Activated CD4-positive, alpha-beta T cell treated with anti-CD3 and anti-CD28 coated beads, Interleukin-2, amount 50 U/mL, for 16 hours (primary cell): ENCODE measurements at places on chromosomes 6 and 20.

DNA sequence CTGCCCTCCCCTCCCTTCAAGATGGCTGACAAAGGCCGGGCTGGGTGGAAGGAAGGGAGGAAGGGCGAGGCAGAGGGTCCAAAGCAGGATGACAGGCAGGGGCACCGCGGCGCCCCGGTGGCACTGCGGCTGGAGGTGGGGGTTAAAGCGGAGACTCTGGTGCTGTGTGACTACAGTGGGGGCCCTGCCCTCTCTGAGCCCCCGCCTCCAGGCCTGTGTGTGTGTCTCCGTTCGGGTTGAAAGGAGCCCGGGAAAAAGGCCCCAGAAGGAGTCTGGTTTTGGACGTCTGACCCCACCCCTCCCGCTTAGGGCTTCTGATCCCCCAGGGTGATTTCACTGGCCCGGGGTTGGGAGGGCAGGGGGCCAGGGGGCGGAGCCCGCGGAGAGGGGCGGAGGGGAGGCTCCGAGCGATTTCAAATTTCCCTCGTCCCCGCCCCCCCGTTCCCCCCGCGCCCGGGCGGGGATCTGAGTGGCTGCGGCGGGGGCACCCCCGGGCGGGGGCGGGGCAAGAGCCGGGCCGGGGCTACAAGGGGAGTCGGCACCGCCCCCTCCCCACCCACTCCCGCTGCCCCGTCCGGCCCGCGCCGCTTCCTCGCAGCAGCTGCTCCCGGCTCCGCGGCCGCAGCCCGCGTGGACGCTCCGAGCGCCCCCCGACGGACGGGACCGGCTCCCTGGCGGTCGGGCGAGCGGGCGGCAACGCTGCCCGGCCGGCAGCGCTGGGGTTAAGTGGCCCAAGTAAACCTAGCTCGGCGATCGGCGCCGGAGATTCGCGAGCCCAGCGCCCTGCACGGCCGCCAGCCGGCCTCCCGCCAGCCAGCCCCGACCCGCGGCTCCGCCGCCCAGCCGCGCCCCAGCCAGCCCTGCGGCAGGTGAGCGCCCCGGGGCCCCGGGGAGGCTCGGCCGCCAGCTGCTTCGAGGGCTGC, at the start of gene DNMT3B:
DNMT3B (plus strand) TSS at position 555 of the 923 bp plus-strand sequence. CDS start 17,939 bp downstream, outside the sequence.
- DNase-seq = peak; percentile 58

DNA sequence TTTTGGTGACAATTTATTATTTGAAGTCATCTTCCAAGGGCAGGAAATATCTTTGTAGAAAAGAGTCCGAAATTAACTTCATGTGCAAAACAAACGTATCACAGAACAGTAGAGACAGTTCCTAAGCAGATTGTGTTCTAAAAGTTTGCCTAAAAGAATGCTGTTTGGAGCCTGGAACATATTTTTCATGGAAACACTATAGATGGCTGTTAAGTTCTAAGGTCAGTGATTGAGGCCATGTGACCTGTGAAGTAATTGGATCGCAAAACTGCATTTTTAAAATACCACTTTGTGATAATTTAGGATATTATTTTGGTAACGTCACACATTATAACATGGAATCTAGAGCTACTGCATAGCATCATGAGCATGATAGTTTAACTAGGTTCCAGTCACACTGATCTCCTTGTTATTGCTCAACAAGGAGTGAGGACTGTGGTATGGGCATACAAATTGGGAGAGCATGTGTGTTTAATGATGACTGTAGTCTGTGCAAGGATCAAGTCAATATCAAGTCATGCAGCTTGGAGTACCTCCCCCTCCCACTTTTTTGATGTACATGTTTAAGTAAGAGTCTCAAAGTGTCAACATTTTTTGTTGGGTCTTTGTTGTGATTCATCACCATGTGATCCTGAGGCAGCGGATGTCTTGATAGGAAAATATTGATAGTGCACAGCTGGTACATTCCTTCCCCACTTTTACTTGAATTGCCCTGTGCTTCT, 609.3 kb upstream of the CITED2 start:
- no peak for DNase-seq

- peak; percentile 22 for DNase-seq
These were observed 99.2 kb downstream of the MCHR2 start for GRCh38 chr6:99894815-99895214.

- DNase-seq = no peak
These were observed 17.7 kb upstream of the THBS2 start for GRCh38 chr6:169271158-169271876.

DNA sequence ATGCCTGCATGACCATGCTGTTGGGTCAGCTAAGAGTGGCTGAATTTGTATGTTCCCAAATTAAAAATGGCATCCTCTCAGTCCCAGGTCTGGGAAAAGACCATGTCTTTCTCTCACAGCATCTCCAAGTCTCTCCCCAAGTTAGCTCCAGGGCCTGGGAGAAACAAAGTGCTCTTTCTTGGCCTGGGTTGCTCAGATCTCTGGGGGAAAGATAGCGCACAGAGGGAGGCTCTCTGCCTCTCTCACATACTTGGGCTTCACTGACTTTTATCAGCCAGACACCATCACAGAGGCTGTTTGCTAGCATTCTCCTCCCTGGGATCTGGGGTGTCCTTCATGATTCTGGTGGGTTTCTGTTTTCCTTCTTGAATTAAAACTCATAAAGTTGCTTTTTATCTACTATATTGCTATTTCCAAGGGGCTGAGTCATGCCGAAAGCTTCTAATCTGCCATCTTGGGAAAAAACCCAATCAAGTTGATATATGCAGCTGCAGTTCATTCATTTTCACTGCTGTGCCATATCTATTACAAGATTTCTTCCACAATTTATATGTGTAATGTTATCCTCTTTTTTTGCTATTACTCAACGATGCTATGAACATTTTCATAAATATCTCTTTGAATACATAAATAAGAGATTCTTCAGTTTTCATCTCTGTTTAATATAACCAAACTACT, 190.2 kb downstream of the MOXD1 start:
- DNase-seq = no peak

DNA sequence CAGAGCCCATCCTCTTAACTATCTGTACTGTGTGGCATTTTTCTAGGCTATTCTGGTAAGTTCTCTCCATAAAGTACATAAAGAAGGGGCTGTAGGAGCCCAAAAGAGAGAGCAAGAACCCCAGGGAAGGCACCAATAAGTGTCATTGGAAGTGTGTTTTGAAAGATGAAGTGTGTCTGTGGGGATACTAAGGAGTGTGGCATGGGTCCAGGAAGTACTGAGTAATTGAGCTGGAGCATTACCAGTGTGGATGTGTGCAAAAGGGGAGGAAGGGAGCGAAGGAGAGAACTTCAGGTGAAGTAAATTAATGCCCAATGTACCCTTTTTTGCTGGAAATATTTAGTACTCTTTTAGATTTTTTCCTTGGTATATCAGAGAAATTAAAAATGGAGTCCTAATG, 63.9 kb downstream of the KCNS1 start:
- no peak for DNase-seq

DNA sequence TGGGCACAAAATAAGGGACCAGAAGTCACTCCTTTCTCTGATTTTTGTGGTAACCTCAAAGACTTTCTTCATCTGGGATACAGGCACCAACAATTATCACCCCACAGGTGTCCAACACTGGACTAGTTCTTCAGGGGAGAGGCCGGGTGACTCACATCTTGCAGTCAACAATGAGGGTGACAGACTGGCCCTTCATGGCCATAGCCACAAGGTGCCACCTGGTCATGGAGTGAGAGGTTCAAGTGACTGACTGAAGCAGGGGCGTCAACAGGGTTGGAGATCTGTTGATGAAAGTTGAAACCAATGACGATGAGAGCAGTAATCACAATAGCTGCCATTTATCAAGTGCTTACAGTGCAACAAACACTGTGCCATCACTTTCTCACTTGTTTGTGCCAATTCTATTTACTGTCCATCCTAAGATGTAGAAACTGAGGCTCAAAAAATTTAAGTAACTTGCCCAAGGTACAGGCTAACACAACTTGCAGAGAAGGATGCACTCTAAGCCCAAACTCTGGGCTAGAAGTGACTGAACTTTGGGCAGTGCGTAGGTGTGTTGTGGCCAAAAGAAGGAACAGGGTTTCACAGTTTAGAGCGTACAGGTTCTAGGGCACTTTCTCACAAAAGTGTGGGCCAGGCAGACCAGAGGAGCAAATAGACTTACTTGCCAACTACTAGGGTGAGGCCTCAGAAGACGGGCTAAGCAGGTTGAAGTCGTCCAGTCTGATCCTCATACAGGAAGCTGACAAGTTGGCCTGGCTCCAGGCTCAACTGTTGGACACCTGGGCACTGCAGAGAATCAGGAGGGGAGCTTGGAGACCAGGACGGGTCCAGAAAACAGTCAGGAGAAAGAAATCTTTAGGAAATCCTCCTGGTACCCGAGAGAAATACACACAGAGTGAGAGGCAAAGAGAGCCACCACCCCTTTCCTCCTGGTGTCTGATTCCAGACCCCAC, 30.4 kb downstream of the HLA-DPB1 start:
- no peak for DNase-seq

GRCh38 chr6:39353698-39354315, 31.3 kb upstream of the KCNK16 start:
- DNase-seq = no peak

- DNase-seq = peak; percentile 48
These were observed 3.0 kb downstream of the TSHZ2 start for GRCh38 chr20:52975029-52975732.

DNA sequence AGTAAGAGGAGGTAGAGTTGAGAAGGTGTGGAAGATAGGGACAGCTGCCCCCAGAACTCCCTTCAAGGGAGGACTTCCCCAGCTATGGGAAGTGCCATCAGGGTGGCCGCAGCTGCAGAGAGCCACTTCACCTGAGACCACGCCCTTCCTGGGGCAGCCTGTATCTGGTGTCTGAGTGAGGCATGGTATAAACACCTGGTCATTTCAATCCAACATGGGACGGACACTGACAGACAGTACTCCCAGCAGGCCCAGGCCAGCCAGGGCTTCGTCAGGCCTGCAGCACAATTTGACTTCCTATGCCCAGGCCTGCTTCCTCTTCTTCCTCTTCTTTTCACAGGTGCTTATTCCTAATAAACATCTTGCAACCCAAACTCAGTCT, 4.5 kb downstream of the SOX12 start:
- DNase-seq = no peak

DNA sequence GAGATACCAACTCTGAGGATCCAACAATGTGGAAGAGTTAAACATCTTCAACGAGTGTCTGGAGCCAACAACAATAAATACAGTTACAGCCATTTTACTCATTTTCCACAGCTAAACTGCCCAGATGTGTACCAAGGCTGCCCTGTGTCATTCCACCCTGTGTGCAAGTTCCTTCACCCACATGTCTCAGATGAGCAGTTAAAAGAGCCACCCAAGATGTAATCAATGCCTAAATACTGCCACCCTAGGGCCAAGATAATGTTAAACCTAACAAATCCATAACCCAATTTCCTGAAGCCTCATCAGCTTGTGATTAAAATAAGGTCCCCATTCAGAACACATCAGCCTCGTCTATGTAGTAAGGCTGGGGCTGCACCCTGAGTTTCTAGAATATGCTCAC, 59.9 kb downstream of the GMDS start:
- DNase-seq = no peak

- no peak for DNase-seq
These were observed 25.7 kb downstream of the PSMG4 start for GRCh38 chr6:3284436-3284876.

GRCh38 chr6:160162030-160162566, 40.5 kb downstream of the SLC22A1 start:
- DNase-seq = no peak

DNA sequence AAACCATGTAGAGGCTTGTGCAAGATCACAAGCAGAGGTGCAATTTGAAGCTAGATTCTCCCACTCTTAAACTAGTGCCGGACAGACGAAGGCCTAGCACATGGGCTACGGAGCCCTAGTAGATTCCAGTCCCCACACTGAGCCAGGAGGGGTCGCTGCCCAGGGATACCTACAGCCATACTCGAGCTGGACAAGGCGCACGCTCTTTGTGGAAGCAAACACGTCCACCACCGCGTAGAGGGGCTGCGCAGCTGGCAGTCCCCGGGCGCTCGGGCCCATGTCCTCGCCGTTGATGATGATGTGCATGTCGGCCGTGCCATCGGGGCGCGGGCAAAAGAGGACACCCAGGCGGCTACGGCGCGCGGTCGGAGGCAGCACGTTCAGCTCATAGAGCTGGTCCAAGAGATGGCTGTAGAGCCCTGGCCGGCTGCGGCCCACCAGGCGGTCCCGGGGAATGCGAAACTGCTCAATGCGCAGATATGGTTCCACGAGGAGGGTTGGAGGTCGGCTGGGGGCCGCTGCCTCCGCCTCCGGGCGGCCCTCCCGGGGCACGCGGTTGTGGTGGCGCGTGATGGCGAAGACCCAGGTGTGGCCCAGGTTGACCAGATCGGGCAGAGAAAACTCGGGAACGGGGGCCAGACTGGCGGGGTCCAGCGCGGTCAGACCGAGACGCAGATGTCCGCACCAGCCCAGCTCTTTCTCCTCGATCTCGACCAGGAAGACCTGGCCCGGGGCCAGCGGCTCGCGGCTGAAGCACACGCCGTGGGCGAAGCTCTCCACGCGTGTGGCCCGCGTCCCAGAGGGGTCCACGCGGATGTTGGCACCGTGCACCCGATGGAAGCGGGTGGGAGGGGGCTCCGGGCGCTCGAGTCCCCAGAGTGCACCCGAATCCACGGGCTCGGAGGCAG, 677 bp downstream of the NEURL2 start:
- peak; percentile 26 for DNase-seq

GRCh38 chr6:114125576-114125975, 154.6 kb upstream of the HDAC2 start:
- DNase-seq = no peak

GRCh38 chr20:48608756-48609155, 219.0 kb downstream of the PREX1 start:
- no peak for DNase-seq

GRCh38 chr6:89580997-89581666, 57.4 kb downstream of the LYRM2 start:
- DNase-seq = no peak

DNA sequence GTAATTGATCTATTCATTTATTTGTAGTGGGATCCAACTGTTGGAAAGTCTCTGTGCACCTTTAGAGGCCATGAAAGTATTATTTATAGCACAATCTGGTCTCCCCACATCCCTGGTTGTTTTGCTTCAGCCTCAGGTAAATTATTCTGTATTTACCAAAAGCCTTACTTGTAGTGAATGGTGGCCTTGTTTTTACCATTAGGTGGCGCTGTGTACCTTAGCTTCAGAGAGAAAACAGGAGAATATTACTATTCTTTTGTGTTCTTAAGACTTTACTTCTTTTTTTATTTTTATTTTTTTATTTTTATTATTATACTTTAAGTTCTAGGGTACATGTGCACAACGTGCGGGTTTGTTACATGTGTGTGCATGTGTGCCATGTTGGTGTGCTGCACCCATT, 23.7 kb downstream of the PEX7 start:
- peak; percentile 35 for DNase-seq
